ENCODE measurements at places on chromosomes 11 and 22.

- no peak for DNase-seq
These were observed 34.0 kb downstream of the SLCO2B1 start for GRCh38 chr11:75184757-75185425.

GRCh38 chr11:967995-968751 is 42.5 kb downstream of the AP2A2 start:
- DNase-seq = no peak

- no peak for DNase-seq
These were observed 1089.3 kb downstream of the BRD1 start for GRCh38 chr22:48738204-48738980.

DNA sequence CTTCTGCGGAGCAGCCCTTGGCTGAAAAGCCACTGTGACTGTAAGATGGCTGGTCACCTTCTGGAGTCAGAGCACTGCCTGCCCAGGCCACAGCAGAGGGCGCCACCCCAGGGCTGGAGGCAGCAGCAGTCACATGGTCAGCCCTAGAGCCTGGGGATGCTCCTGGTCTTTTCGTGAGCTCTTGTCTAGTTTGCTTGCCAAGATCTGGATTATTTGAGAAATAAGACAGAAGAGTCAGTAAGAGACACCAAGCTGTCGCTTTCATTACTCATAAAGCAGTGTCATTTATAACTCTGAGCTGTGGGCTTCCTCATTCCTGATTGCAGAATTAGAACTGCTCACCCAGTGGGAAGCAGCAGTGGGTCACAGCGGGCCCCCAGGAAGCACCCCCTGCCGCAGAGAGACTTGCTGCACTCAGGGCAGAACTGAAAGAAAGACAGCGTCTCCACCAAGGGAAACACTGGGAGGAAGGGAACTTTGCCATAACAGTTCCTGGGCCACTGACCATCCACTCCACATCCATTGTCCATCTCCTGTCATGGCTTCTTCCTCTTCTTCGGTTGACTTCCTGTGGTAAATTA is 56.7 kb downstream of the PPP6R2 start:
- DNase-seq = no peak

GRCh38 chr11:130308059-130308458 is 6.7 kb downstream of the ZBTB44 start:
- DNase-seq = no peak
